ENCODE measurements at places on chromosomes 1 and 21. TPM values are rescaled to one million over a fixed set of nuclear protein-coding genes. Genes with fewer than 3 reads are reported as not detected.
A peak's percentile ranks its signal among the peaks of the same experiment; 100 is the strongest.

DNA sequence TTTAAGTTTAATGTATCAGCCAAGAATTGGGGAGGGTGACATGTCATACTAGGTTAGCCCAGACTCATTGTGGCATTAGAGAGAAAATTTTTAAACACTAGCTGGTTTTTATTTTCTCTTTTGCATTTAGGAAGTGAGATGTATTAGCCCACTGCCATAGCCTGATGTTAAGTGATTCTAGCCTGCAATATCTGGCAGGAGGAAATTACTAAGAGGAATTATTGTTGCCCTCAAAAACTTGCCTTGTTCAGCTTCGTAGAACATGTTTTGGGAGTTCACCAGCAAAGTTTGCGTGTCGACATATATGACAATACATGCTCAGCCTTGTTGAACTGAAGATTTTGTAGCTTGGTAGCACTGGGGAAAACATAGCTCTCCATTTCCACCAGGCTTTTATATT is 12.5 kb downstream of the ADAM30 start:
- no peak for DNase-seq

DNA sequence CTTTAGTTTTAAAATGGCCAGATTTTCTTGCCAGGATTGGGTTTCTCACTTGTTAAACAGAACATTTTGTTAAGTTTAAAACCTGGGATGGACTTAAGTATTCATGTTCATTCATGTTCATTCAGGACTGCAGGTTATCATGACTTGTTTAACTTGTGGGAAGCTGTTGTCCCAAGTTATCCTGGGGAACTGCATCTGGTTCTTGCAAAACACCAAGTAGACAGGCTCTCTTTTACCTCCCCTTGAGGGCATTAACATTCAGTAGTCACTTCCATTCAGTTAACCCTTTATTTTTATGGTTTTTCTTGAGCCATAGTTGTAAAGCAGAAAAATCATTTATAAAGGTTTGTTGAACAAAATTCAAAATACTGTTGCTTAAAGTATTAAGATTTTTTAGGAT is 8.1 kb downstream of the SOD1 start:
- DNase-seq: no peak

- DNase-seq: no peak
Measured at GRCh38 chr1:205004351-205004750, 38.7 kb upstream of the CNTN2 start.

GRCh38 chr1:54252371-54252936 is 52.5 kb downstream of the MRPL37 start:
- no peak for DNase-seq

- no peak for DNase-seq
Measured at GRCh38 chr1:193185211-193185610, 1.2 kb downstream of the B3GALT2 start.

- peak; percentile 84 for DNase-seq
Measured at GRCh38 chr1:204288021-204288588, 71.6 kb downstream of the PLEKHA6 start.

- DNase-seq: no peak
Measured at GRCh38 chr21:35084869-35085268, 35.8 kb upstream of the RUNX1 start.

DNA sequence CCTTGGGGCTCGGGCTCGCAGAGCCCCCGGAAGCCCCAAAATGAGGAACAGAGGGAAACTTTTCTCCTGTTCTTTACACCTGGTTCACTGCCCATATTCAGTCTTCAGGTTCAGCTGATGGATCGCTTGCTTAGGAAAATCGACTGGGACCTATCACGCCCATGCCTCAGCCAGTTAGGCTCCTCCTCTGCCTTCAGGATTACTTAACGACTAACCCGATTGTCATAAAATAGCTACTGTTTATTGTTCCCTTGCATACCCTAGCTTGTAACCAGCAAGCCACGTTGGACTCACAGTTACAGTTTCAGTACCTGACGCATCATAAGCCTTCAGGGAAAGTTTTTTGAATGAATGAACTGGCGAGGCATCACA is 692 bp downstream of the TARDBP start:
- no peak for DNase-seq

- DNase-seq: peak; percentile 84
Measured at GRCh38 chr1:181021811-181022434, 747 bp downstream of the STX6 start.

- no peak for DNase-seq
Measured at GRCh38 chr1:93740601-93741031, 59.0 kb upstream of the BCAR3 start.

- DNase-seq: no peak
Measured at GRCh38 chr1:162136760-162137159, 67.3 kb downstream of the NOS1AP start.

DNA sequence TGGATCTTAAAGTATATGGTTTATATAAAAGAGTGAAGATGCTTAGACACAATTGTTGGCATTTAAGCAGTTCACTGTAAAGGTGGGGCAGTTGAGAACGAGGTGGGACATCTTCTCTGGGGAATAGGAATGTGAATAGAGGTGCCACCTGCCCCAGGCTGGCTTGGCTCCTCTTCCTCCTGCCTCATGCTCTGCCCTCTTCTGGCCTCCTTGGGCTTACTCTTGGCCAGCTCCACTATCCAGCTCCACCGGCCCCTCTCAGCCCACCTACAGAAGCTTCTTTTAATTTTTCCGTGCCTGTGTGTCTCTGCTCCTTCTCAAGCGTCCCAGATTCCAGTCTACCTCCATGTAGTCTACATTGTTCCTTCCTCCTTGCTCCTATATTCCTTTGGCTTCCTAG is 122.1 kb downstream of the NUF2 start:
- DNase-seq: no peak

DNA sequence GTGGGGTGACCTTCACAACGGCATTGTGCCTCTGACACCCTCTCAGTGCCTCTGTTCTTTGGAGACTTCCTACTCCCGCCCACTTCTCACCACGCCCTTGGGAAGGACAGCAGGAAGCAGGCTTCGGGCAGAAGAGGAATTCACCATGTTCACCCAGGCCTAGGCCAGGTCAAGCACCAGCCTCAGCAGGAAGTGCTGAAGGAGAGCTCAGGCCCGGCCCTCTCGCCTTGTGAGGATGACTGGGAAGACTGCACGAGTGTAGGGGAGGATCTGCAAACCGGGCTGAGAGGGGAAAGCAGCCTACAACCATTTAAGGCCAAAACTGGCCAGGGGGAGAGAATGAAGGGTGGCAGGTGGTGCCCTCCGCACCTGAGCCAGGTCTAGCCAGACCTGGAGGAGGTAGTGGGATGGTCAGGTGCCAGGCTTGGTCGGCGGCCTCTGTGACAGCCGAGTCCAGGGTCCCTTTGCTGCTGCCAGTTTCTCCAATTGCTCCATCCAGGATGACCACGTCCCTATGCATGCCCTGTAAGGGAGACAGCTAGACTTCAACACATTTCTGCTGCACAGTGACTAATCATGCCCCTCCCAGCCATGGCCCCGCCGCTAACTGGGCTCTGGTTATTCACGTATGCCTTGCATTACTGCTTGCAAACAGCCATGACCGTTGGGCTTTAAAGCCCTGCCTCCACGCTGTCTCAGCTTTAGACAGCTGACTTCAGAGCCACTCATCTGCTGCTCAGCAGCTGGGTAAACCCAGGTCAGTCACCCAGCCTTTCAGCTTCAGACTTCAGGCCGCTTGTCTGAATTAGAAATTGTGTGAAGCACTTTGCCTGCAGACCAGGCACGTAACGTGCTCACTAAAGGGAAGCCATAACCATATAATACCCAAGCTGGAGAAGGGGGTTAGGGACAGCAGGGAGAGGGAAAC is 8.9 kb downstream of the MRTO4 start:
- DNase-seq: no peak

DNA sequence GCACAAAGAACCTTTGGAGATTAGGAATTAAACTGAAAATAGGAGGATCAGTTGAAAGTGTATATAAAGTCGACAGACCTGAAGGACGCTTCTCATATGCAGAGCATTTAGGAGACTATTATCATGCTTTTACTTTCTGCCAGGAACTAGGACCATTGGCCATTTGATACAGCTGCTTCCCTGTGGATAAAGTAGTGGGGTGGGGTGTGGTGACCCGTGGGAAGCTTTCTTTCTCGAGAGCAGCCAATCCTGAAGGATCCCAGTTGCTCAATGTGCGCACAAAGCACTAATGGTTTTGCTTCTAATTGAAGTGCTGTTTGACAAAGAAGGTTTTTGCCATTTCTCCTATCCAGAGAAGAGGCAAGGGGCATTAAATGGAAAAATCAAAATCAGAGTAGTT is 14.9 kb upstream of the CD55 start:
- DNase-seq: no peak

DNA sequence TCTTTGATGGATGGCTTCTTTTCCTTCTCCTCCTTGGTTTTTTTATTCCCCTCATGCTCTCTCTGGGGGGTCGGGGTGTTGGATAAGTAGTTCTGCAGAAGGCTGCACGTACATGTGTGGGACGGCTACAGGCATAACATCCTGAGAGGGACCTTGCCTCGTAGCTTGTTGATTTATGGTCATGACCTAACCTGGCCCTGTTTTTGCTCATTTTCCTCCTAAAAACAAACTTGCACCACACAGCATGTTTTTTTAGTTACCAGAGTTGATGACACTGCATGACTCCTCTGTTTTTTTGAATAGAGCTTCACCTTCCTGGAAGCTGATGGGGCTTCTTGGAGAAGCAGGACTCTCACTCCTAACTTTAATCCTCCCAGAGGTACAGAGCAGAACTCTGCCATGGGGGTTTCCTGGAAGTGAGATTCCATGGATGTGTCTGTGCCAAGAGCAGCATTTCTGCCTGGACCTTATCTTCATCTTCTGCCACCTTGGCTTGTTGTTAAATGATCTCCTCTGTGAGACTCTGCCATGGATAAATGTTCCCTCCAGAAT is 114.7 kb downstream of the PAPPA2 start:
- no peak for DNase-seq

GRCh38 chr1:230270559-230271281 is 155.4 kb downstream of the PGBD5 start:
- peak; percentile 51 for DNase-seq

- DNase-seq: no peak
Measured at GRCh38 chr1:34645109-34645688, 109.6 kb upstream of the GJB5 start.

- DNase-seq: no peak
Measured at GRCh38 chr1:15489052-15489736, 13.3 kb downstream of the CELA2B start.

DNA sequence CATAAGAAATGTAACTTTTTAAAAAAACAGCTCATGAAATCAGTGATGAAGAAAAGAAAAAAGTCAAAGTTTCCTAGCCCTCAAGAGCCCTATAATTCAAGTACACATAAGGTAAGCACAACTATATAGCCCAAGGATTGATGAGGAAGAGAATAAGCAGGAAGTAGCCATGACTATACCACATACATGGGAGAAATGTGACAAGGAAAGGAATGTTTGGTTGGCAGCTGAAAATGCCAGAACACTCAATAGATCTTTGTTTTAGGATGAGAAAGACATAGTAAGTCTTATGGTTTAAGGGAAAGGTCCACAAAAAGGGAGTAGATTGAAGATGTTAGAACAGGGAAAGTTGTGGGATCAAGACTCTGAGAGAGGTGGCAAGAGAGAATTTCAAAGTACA is 5.7 kb downstream of the DOCK7 start:
- DNase-seq: no peak

- DNase-seq: peak; percentile 74
Measured at GRCh38 chr1:78492386-78492950, 1.7 kb downstream of the PTGFR start.

The E2F2 gene
- total RNA-seq: 0.24 TPM

The RBP7 gene
- total RNA-seq: 32.9 TPM

The CNR2 gene
- 0.05 TPM for total RNA-seq

The TTLL10 gene
- total RNA-seq: 0.19 TPM

The S100A7 gene
- total RNA-seq: not detected

The KRTAP11-1 gene
- not detected for total RNA-seq

The GFI1 gene
- total RNA-seq: 0.76 TPM

The DCDC2B gene
- total RNA-seq: not detected

The NR5A2 gene
- total RNA-seq: 3.1 TPM

The A3GALT2 gene
- 0.24 TPM for total RNA-seq

The FAM72B gene
- 1.1 TPM for total RNA-seq

The SPRR2G gene
- not detected for total RNA-seq

The RXFP4 gene
- total RNA-seq: not detected

The NGF gene
- 5.1 TPM for total RNA-seq

The FCRL4 gene
- not detected for total RNA-seq

The MROH7 gene
- total RNA-seq: 4.8 TPM

The XCL1 gene
- total RNA-seq: not detected

The MMEL1 gene
- 0.57 TPM for total RNA-seq

The FLAD1 gene
- total RNA-seq: 18.3 TPM

The CRNN gene
- total RNA-seq: not detected

All from posterior vena cava (tissue), 2 donors.